Globus pallidus (tissue), 1 donor: ENCODE measurements at places on chromosomes 12 and 14.
A peak's percentile ranks its signal among the peaks of the same experiment; 100 is the strongest.

GRCh38 chr14:26984311-26985177 lies 386.7 kb upstream of the NOVA1 start:
- DNase-seq = peak; percentile 74

DNA sequence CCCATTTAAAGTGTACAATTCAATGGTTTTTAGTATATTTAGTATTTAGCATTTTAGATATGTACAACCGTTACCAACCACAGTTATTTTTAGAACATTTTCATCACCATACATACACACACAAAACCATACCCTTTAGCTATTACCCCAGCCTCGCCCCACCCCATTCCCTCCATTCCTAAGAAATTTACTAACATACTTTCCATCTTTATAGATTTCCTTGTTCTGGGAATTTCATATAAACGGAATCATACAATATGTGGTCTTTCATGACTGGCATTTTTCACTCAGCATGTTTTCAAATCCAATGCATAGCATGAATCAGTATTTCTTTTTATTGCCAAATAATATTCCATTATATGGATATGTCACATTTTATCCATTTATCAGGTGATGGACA lies 101.5 kb downstream of the TAOK3 start:
- no peak for DNase-seq

- DNase-seq = no peak
These were observed 213.4 kb upstream of the EGLN3 start for GRCh38 chr14:34164162-34164864.

DNA sequence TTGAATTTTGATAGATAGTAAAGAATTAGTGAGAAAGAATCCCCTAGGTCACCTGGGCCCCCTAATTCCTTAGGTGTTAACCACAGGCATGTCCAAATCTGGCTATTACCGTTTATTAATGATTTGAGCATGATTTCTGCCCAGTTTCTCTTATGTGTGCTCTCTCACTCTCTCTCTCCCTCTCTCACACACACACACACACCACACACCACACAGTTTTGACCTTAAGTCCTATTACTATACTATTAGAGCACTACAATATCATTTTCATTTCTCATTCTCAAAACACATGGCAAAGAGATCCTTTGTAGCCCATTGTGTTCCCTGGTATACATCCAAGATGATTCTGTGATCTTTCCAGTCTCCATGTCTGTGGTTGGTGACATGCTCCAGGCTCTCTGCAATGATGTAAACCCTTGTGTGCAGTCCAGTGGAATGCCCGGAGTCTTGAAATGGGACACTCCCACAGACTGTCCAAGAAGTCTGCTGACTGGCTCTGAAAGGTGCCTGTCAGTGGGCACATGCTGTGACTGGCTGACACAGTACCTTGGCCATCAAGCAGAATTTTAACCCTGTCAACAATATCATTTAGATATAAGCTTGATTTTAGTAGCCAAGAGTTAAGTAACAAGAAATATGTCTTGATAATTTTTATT lies 96.2 kb downstream of the FIGNL2 start:
- peak; percentile 96 for DNase-seq

GRCh38 chr14:64541261-64541971 lies 875 bp downstream of the HSPA2 start:
- peak; percentile 41 for DNase-seq

DNA sequence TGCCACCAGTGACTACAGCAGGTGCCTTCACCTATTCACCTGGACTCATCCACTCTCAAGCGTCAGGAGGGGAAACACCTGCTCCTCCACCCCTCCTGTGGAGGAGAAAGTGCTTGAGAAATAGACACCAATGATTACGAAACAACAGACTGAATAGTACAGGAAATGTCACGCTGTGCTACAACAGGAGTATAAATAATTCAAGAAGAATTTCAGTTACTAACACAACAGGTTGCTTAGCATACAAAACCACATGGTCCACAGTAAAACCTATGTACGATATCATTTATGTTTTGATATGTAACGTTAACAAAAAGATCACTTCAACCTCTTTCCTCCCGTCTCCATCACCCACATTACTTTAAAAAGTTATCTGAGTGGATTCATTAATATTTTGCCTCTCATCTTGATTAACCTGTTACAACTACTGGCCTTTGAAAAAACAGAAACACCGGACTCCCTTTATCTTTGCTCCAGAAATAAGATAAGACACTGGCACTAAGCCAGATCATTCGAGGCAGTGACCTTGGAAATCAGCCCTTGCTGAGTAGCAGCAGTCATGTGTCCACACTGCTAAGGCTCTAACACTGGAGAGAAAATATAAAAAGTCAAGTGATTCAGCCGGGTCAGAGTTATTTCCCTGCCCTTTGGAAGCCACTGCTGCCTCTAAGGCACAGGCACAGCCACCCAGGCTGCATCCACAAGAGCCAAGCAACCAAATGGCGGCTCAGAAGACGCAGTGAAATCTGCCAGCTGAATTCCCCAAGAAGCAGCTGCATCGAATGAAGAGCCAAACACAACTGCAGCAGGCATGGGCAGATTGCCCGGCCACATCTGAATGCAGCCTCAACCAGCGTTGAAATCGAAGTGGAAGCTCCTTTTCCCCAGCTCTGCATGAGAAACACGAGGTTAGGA lies 40.9 kb downstream of the NT5DC3 start:
- DNase-seq = peak; percentile 69

GRCh38 chr12:19833775-19834501 lies 394.6 kb downstream of the AEBP2 start:
- no peak for DNase-seq

GRCh38 chr14:38056270-38056669 lies 151.4 kb upstream of the SSTR1 start:
- DNase-seq = no peak

- no peak for DNase-seq
These were observed 11.5 kb upstream of the KDM2B start for GRCh38 chr12:121592320-121592719.

DNA sequence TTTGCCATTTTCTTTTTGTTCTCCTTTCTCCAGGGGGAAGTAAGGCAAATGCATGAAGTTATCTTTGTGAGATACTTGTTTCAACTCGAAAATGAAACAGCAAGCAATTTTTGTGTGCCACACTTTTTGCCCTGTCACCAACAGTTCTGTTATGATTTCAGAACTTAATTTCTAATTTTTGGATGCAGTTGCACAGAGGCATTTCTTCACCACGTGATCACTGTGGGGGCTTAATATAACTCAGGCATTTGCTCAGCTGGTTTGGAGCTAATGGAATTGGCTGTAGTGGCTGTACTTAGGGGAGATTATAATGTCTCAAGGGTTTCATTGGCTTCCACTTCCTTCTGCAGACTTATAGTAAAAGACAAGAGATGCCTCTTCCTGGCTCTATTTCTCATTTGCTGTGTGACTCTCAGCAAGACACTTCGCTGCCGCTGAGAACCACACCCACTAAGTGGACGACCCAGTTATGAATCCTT lies 452.4 kb downstream of the RAD51B start:
- peak; percentile 36 for DNase-seq

- DNase-seq = no peak
These were observed 11.1 kb upstream of the EPS8 start for GRCh38 chr12:15800278-15800677.

DNA sequence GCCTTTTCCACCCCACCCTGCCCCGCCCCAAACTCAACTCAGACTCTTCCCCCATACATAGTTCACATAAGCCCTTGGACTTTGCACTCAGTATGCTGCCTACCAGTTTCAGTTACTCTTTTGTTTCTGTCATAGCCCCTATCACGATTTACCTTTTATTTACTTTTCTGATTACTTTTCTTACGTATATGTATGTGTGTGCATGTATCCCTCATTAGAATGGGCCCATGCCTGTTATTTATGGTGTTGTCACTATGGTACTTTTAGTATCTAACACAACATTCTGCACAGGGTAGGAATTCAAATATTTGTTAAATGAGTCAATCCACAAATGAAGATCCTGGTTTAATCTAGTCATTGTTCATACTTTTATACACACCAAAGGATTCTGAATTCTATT lies 16.5 kb upstream of the LUM start:
- no peak for DNase-seq

- DNase-seq = no peak
These were observed 49.3 kb downstream of the EEA1 start for GRCh38 chr12:92879698-92880322.

- DNase-seq = no peak
These were observed 44.9 kb upstream of the KCNMB4 start for GRCh38 chr12:70321191-70321590.

GRCh38 chr12:32603858-32604257 lies 75.2 kb upstream of the DNM1L start:
- DNase-seq = no peak

- DNase-seq = no peak
These were observed 5.9 kb upstream of the CCDC91 start for GRCh38 chr12:28184375-28184774.
